ENCODE measurements at places on chromosomes 11 and 22.

GRCh38 chr22:33659448-33659847 lies 260.8 kb downstream of the LARGE1 start:
- no peak for DNase-seq

- no peak for DNase-seq
These were observed 1.2 kb downstream of the DDX17 start for GRCh38 chr22:38504731-38505540.

GRCh38 chr22:29041408-29041807 lies 20.2 kb downstream of the C22orf31 start:
- DNase-seq, result no peak

- DNase-seq, result no peak
These were observed 38.2 kb downstream of the TOM1 start for GRCh38 chr22:35337932-35338331.

GRCh38 chr11:128893578-128894285 lies 2.6 kb downstream of the KCNJ5 start:
- DNase-seq, result no peak

- peak; percentile 45 for DNase-seq
These were observed 689.7 kb downstream of the TBC1D22A start for GRCh38 chr22:47452184-47452583.

GRCh38 chr11:65857500-65857852 lies 504 bp downstream of the CFL1 start:
- DNase-seq, result peak; percentile 62

DNA sequence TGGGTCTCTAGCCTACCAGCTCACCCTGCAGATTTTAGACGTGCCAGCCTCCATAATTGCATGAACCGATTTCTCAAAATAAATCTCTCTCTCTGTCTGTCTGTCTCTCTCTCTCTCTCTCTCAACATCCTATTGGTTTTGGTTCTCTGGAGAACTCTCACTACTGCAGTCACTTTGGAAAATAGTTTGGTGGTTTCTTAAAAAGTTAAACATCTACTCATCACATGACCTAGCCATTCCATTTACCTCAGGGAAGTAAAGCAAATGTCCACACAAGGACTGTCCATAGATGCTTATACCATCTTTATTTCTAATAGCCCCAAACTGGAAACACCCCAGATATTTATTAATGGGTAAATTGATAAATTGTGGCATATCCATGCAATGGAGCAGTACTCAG lies 119.5 kb downstream of the SNX19 start:
- no peak for DNase-seq

- no peak for DNase-seq
These were observed 18.1 kb downstream of the MCM5 start for GRCh38 chr22:35418088-35418487.

- no peak for DNase-seq
These were observed 38.0 kb upstream of the ARFGAP3 start for GRCh38 chr22:42895087-42895486.

- DNase-seq, result no peak
These were observed 32.4 kb downstream of the MYH9 start for GRCh38 chr22:36355362-36355761.

Measured in T47D (cell line).